T-helper 9 cell (primary cell): ENCODE measurements at places on chromosomes 4 and X.

- DNase-seq, result no peak
Observed at GRCh38 chrX:130869239-130869638, 33.8 kb downstream of the ENOX2 start.

GRCh38 chr4:147440442-147440841, 40.5 kb upstream of the EDNRA start:
- DNase-seq, result no peak

DNA sequence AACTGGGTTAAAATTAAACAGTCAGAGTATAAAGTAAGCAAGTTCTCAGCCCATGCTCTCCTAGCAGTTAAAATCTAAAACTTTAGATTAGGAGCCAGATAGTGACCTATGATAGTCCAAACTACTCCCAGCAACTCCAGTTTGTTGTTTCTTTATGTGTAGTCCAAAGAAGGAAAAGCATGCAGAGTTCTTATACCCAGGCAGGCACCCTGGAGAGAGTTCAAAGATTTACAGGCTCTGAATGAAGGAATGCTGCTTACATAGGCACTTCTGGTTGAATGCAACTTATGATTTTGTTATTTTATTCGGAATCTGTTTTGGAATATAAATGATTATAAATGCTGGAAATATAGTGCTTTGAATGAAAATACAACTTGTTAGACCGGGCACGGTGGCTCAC, 67.2 kb downstream of the GPAT3 start:
- DNase-seq, result no peak

DNA sequence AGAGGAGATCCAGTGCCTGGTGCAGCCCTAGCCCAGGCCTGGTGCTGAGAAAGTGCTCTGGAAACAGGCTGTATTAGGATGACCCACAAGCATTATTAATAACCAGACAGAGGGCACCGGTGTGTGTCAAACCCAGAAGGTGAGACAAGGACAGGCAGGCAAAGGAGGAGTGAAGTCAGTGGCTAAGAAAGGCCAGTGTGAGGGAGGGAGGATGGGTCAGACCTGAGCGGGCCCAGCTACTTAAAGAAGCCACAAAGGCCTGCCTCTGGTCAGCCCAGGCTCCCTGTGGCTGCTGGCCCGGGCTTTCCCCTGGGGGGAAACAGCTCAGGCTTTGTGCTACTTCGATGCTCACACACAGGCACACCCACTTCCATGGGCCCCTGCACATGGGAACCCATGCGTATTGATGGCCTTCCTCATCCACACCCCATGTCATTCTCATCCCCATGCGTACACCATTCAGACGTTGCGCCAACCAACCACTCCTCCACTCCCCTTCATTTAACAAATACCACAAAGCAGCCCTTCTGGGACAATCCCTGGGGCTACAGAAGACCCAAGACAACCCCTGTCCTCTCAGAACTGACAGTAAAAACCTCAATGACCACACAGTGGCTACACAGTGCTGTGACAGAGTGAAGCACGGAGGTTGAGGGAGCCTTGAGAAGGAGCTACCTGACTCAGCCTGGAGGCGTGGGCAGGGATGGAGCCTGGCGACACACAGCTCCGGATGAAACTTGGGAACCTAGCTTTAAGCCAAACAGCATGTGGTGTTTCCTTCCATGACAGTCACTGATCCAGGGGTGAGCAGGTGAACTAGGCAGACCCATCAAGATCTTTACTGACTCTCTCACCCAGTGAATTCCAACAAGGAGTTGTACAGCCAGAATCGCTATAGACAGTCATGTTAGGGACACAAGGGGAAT, 24.9 kb upstream of the MTM1 start:
- no peak for DNase-seq

DNA sequence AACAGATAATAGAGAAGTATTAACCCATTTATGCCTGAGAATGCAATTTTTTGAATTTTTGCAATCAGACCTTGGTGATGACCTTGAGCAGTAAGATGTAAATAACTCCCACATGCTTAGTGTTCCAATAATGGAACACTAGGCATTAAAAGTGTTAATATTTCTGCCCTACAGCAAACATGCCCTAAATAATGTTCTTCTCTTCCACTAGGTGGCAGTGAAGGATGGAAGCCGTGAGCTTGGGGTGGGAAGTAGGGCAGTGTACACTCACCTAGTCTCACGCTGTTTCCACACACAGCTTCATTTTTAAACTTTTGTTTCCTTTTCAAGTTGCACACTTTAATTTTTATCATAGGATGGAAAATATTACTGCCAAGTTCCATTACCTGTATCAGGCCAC, 613.1 kb upstream of the HS3ST1 start:
- DNase-seq, result no peak

- DNase-seq, result no peak
Observed at GRCh38 chr4:110484767-110485166, 8.8 kb downstream of the ENPEP start.

DNA sequence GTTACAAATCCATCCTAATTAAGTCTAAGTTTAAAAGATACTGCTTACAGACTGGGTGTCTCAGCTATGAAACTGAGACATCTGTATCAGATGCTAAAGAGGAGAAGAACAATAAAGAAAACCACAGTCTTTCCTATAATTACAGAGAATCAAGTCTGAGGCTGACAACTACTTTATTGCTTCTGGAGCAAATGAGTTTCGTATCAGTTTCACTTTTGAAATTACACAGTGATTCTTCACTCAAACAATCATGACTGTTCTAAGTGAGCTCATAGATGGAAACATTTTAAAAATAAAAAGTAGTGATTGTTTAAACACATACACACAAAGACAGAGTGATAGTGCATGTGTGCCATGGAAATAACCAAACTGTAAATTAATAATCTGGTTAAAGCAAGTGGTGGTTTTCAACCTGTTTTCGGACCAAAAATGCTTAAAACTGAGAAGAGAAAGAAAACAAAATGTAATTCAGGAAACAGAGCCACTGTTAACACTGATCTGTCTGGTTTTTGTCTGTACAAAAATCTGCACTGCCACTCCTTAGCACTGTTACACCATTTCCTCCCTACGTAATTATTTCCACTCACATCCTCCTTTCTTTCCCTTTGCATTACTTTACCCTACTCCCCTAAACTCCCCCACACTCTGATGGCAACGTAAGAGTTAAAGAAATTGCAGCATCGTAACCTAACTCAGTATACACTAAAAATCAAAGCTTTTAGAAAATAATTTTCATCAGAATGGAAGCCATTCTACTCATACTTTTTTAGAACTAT, 12.5 kb downstream of the RFC1 start:
- DNase-seq, result no peak

DNA sequence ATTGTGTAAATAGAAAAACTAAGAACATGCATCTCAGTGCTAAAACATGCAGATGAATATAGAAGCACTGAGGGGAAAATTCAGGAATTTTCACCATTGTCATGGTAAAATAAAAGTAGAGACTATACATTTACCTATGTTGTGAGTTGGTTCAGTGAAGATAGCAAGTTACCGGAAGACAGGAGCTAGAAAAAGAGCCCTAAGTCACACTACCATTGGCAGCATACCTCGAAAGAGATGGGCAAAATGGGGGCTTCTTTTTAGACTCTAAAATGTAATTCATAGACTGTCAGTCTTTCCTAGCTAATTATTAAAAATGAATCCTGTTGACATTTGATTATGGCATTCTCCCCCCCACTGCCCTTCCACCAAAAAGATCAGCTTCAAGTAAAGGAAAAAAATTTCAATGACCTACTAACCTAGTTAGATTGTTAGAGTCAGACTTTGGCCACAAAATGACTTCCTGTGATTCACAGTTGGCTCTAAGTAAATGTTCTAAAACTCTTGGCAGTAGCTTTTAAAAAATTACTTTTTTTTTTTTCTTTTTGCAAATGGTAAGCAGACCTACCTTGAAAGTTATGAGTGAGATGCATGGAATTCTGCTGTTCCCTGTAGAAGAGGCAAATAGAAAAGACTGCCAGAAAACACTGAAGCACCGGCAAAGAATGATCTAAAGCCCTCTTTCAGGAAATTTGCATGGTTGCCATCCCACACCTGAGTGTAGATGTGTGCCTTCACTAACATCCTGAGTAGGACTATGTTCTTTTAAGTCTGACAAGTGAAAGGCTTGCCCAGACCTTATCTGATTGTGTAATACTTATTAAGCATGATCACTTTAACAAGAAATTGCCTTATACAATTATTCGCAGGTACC, 26.4 kb upstream of the ARSJ start:
- no peak for DNase-seq

DNA sequence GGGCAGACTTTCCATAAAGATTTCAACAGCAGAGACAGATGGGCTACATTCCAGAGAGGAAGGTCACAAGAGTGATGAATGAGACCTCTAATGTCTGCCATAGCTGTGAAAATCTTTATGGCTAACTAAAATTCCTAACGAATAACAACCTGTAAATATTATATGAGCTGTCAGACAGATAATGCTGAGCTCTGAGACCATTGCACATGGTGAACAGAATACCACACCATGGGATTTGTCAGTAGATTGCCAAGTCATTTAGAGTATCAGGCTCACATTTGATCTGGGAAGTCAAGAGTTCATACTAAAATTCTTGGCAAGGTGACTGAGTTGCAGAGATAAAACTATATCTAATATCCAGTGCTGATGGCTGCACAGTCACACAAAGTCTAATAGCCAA, 259.2 kb upstream of the FTHL17 start:
- DNase-seq, result no peak

GRCh38 chr4:7368296-7368695, 66.4 kb downstream of the PSAPL1 start:
- DNase-seq, result no peak

- no peak for DNase-seq
Observed at GRCh38 chr4:121783210-121783609, 17.9 kb upstream of the EXOSC9 start.

DNA sequence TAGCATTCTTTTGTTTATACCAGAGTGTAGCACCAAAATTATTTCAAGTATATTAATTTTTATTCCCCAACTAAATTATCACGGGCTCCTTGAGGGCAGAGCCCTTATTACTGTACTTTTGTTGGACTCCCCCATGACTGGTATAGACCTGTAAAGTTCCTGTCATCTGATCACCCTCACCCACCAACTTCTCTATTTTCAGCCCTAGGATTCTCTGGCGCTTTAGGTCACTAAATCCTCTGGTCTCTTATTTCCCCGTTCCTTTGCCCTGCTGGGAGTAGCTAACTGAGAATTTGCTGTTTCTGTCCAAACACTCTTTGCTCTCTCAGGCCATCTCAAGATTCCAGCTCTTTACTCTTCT, 3.2 kb upstream of the XKRX start:
- DNase-seq, result no peak
